T-helper 17 cell (primary cell): ENCODE measurements at places on chromosomes 16 and 17.

DNA sequence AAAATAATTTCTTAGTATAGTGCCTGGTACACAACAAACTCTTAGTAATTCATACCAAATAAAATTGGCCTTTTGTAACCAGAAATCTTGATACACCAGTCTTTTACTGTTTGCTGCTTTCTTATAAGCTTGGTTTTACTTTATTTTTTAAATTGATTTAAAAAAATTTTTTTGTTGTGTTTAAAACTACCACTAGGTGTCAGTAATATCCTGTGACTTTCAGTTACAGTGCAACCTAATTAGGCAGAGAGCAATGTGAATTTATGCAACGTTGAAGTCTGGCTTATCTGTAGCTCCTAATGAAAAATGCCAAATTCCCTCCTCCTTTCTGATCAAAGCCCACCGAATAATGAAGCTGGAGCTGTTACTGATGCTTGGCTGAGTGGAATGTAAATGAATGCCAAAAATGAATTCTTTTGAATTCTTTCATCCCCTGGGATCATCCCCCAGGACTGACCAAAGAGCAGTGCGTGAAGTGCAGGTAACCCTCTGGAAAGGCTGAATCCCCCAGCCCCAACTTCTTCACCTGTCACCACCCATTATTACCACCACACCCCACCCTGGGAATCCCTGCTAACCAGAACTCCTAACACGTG is 3.8 kb downstream of the ERCC4 start:
- no peak for DNase-seq
- H3K27me3 ChIP-seq = no peaks in the 10 kb centered on the region
- H3K4me3 ChIP-seq = no peak overlapping the region

DNA sequence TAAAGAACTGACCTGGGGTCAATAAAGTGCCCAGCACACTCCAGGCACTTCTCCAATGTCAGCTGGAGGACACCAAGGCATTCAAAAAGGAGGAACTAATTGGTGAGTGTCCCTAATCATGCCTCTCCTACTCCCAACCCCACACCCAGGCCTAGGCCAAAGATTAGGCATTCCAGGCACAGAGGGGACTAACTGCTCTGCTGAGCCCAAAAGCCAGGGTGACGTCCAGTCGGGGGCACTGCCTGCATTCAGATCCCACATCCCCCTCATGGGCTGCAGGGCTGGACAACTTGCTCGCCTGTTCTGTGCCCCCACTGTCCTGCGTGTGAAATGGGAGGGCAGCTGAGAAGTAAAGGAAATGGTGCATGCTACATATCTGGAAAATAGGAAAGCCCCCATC is 115.4 kb downstream of the DYNLRB2 start:
- H3K27ac ChIP-seq = peak overlapping the region; percentile 92
- peak overlapping the region; percentile 85 for H3K4me3 ChIP-seq
- H3K4me1 ChIP-seq = peaks cover 24% of the 10 kb centered on the region
- H3K36me3 ChIP-seq = peaks cover 2% of the 10 kb centered on the region

- peaks cover 2% of the 10 kb centered on the region for H3K36me3 ChIP-seq
- no peak for DNase-seq
- H3K27ac ChIP-seq = peak overlapping the region; percentile 94
- peaks cover 33% of the 10 kb centered on the region for H3K4me1 ChIP-seq
- H3K27me3 ChIP-seq = peaks cover 8% of the 10 kb centered on the region
Observed at GRCh38 chr17:47733674-47734410, 806 bp downstream of the TBX21 start.

GRCh38 chr16:23500862-23501225 is 9.4 kb downstream of the GGA2 start:
- peaks cover 3% of the 10 kb centered on the region for H3K36me3 ChIP-seq
- H3K27me3 ChIP-seq = no peaks in the 10 kb centered on the region
- H3K4me1 ChIP-seq = peaks cover 31% of the 10 kb centered on the region

DNA sequence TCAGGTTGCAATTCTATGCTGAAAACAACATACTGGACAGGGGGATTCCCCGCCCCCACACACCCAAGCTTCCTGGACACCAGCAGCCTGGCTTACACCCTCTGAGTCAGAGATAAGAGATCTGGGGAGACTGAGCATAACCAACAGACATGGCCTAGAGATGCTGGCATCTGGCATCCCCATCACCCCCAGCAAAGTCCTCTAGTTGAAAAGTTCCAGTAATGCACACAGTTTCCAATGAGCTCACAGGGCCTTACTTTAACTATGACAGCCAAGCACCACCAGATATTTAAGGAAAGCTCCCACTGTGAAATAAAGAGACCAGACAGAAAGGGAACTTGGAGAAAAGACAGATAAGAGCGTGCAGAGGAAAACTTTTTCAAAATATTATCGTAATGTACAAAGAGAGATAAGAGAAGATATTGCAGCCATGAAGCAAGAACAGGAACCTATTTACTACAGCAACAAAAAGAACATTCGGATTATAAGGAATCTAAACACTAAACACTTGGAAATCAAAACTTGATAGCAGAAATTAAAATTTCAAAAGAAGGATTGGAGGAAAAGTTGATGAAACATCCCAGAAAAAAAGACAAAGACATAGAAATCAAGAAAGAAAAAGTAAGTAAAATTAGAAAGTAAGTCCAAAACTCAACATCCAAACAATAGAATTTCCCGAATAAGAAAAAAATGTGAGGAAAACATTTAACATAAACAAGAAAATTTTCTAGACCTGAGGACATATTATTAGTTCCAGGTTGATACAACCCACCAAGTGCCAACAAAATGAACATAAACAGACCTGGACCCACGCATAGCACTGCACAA is 17.2 kb upstream of the ALOX15 start:
- H3K4me1 ChIP-seq = peaks cover 10% of the 10 kb centered on the region
- DNase-seq = no peak
- no peak overlapping the region for H3K27ac ChIP-seq
- peaks cover 23% of the 10 kb centered on the region for H3K27me3 ChIP-seq
- H3K36me3 ChIP-seq = peaks cover 3% of the 10 kb centered on the region

- H3K36me3 ChIP-seq = peaks cover 9% of the 10 kb centered on the region
- H3K4me3 ChIP-seq = no peak overlapping the region
- peak overlapping the region; percentile 57 for H3K27ac ChIP-seq
- H3K4me1 ChIP-seq = peaks cover 28% of the 10 kb centered on the region
- no peak for DNase-seq
Observed at GRCh38 chr16:1650131-1650530, 27.9 kb upstream of the JPT2 start.

DNA sequence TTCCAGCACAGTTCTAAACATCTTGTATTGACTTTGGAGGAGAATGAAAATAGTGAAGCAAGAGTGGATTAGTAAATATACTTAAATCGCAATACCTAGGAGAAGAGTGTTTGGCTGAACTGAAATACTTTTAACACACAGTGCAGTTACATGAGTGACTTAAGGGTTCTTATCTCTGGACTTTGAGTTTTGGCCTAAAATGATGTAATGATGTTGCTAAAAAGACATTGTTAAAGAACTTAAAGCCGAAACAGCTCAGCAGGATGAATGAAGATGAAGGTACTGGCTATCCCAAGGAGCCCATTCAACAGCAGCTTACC is 28.1 kb downstream of the PMP22 start:
- H3K27me3 ChIP-seq = peaks cover 17% of the 10 kb centered on the region
- H3K36me3 ChIP-seq = no peaks in the 10 kb centered on the region
- no peak for DNase-seq

DNA sequence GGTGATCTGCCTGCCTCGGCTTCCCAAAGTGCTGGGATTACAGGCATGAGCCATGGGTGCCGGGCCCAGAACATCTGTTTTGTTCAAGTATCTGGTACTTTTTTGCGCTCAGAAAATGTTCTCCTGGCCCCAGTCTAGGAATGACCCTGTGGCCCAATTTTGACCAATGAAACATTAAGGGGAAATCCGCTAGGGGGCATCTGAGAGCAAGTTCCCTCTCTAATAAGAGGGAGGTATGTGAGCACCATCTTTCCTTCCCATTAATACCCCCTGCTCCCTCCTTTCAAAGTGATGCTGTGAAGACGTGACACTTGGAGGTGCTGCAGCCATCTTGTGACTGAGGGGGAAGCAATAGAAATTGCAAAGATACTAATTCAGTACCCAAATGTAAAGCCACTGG is 16.5 kb upstream of the CLEC3A start:
- H3K4me1 ChIP-seq = no peaks in the 10 kb centered on the region
- DNase-seq = no peak
- no peak overlapping the region for H3K27ac ChIP-seq
- peaks cover 20% of the 10 kb centered on the region for H3K27me3 ChIP-seq
- no peak overlapping the region for H3K4me3 ChIP-seq
- peaks cover under 1% of the 10 kb centered on the region for H3K36me3 ChIP-seq

DNA sequence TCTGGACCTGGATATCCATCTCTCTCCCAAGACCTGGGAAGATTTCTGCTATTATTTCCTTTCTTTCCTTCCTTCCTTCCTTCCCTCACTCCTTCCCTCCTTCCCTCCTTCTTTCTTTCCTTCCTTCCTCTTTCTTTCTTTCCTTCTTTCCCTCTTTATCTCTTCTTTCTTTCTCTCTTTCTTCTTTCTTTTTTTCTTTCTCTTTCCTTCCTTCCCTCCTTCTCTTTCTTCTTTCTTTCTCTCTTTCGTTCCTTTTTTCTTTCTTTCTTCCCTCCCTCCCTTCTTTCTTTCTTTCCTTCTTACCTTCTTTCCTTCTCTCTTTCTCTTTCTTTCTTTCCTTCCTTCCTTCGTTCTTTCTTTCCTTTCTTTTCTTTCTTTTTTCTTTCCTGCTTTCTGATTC is 37.8 kb upstream of the N4BP1 start:
- H3K4me1 ChIP-seq = no peaks in the 10 kb centered on the region
- no peak for DNase-seq
- H3K4me3 ChIP-seq = no peak overlapping the region
- peaks cover 2% of the 10 kb centered on the region for H3K36me3 ChIP-seq
- H3K27ac ChIP-seq = no peak overlapping the region

- H3K36me3 ChIP-seq = peaks cover 9% of the 10 kb centered on the region
- no peaks in the 10 kb centered on the region for H3K27me3 ChIP-seq
- peaks cover 48% of the 10 kb centered on the region for H3K4me1 ChIP-seq
- H3K4me3 ChIP-seq = no peak overlapping the region
Observed at GRCh38 chr17:64084940-64085649, 44.8 kb downstream of the ERN1 start.
